ENCODE measurements at places on chromosomes 11 and 22.

- DNase-seq = peak; percentile 7
These were observed 34.4 kb upstream of the HEPHL1 start for GRCh38 chr11:93986716-93987115.

DNA sequence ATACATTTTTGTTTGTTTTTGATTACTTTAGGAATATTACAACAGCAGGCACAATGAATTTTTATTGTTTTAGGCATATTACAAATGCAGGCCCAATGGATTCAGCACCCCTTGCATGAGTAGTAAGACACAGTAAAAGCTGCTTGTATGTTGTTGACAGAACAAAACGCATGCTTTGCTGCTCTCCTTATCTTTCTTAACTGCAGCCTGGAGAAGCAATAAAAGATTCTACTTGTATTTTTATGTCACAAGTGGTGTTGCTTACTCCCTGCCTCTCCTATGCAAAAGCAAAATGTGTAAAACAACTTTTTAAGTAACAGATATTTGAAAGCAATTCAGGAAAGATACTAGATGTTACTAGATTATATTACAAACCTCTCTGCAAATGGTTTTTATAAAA is 73.9 kb downstream of the TRPC6 start:
- no peak for DNase-seq

DNA sequence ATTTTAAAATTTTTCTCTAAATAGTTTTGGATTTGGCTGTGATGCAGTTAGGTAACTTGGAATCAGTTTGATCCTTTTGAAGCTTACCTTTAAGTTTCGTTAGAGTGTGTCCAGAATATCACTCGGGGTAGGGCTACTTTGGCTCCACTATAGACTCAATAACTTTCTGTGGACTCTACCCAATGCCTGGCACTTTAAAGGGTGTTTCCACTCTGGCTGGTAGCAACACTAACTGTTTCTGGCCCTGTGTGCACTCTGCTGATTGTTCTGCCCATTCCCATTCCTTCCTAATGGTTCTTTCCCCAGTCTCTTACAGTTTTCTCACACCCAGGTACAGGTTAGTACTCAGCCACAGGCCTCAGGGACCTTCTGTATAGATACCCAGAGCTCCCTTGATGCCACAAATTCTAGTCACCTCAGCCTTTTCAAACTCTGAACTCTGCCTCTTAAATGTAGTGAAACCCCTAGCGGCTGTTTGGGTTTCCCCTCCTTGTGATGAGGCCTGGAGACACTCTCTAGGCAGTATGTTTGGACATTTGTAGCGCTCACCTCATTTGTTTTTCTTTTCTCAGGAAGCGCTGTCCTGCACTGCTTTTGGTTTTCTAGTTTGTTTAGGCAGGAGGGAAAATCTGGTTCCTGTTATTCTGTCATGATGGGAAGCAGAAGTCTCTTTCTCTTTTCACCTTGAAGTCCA is 16.8 kb downstream of the CUL5 start:
- no peak for DNase-seq

GRCh38 chr22:49500942-49501395 is 326.7 kb downstream of the BRD1 start:
- DNase-seq = no peak

DNA sequence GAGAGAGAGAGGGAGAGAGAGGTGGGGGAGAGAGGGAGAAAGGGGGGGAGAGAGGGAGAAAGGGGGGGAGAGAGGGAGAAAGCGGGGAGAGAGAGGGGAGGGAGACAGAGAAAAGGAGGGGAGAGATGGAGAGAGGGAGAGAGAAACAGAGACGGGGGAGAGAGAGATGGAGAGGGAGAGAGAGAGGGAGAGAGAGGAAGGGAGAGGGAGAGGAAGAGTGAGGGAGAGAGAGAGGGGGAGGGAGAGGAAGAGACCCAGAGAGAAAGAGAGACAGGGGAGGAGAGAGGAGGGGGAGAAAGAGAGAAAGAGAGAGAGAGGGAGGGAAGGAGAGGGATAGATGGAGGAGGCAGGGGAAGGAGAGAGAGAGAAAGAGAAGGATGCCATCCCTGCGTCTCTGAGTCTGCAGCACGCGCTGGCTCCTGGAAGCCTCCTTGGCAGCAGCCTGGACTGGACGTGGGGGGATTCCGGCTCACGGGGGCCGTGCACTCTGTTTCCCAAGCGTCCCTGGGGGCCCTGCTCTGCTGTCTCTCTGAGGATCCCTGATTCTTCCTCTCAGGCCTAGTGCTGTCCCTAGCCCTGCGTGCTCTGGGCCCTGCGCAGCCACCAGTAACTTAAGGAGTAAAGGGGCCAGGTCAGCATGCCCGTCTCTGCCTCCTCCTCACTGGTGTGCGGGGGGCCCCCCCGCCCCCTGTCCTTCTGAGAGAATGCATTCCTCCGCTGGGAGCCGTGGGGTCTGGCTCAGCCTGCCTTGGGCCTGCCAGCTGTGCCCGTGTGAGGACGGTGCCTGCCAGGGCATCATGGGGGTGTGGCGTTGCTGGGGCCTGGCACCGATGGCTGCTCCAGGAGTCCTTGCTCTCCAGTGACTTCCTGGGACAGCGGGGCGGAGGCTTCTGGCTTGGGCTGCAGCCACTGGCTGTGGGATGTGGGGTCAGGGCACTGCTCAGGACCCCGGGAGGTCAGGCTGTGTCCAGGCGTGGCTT is 429.5 kb downstream of the TBC1D22A start:
- no peak for DNase-seq

DNA sequence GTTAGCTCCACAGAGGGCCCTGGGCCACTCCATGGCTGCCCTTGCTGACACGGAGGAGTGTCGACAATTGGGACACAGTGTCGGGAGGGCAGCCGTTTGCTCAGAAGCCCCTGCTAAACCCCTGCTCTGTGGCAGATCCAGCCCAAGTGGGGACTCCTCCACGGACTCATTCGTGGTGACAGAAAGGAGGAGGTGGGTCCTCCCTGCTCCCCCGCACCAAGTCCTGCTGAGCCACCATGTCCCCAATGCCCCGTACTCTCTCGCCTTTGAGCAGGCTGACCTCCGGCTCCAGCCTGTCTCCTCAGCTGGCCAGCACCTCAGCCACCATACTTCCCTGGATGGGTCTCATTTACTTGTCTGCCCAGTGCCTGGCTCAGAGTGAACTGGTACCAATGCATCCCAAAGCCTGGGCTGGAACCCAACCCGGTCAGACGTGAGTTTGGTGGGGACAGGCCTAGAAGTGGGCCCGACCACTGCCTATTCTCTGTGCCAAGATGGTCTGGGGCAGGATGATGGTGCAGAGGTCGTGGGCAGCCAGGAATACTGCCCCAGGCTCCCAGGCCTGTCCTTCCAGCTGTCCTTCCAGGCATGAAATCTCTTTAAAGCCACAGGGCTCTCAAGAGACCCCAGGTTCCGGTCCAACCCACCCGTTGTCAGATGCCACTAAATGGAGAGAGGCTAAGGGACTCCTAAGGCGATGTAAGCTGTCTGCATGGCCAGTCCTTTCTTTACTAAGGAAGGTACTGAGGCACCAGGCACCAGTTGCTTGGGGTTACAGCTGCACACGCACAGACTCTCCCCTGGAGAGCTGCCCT is 4.3 kb downstream of the CBX6 start:
- no peak for DNase-seq

DNA sequence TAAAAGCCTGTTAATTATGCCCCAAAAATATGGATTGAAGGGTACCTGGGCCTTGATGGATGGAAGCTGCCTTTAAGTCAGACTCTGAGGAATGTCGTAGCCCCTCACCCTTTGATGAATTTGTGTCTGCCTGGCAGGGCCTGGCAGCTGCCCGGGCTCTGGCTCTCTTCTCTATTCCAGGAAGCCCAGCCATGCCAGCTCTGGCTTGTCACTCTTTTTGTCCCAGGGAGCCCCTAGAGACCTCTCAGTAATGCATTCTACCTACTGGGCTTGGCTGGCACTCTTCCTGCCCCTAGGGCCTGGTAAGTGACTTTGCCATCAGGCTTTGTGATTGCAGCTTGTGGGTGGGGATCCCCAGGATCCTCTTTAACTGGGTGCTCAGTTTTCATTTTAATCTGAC is 103.8 kb downstream of the GRIK4 start:
- no peak for DNase-seq

- peak; percentile 48 for DNase-seq
These were observed 109.5 kb downstream of the DBX1 start for GRCh38 chr11:20050551-20051333.
